Activated naive CD8-positive, alpha-beta T cell treated with anti-CD3 and anti-CD28 coated beads for 36 hours (primary cell): ENCODE measurements at places on chromosomes 7 and 10.

GRCh38 chr7:64045301-64046040 is at the start of gene ZNF727:
TSS of gene ZNF727 (plus strand) at chr7:64045434. CDS start at chr7:64045622, 188 bp downstream.
- peak; percentile 28 for DNase-seq

DNA sequence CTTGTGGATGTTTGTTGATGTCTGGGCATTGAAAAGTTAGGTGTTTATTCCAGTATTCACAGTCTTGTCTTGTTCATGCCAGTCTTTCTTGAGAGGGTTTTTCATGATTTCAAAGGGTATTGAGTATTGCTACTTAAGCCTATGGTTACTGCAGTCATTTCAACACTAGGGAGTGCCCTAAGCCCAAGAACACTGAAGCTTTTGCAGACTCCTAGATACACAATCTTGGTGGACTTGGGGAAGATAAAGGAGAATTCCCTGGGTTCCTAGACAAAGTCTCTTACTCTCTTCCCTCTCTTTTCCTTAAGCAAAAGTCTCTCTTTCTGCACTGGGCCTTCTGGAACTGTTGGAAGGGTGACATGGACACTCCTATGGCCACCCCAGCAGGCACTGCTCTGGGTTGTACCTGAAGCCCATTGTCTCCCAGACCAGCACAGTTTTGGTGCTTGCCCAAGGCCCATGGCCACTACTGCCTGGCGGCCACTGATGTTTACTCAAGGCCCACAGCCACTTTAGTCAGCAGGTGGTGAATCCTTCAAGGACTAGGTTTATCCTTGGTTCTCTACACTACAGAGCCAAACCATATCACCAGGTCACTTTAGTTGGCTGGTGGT is 24.9 kb downstream of the SAMD9 start:
- DNase-seq: no peak

DNA sequence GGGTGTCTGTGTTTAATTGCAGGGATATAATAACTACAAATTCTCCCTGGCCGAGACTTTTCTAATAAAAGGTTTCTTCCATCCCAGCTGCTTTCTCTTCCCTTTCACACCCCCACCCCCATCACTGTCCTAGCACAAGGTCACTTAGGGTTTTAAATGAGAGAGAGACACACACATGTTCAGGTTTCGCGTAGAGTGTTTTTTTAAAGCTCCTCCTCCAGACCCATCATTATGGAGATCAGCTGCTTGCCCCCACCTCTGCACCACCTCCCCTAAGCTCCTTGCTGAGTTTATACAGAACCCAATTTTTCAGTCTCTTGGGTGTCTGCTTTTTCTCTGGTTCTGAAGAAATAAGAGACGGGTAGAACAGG is 18.6 kb downstream of the LRMDA start:
- DNase-seq: no peak

GRCh38 chr7:420142-421093 is 99.2 kb downstream of the PDGFA start:
- no peak for DNase-seq

DNA sequence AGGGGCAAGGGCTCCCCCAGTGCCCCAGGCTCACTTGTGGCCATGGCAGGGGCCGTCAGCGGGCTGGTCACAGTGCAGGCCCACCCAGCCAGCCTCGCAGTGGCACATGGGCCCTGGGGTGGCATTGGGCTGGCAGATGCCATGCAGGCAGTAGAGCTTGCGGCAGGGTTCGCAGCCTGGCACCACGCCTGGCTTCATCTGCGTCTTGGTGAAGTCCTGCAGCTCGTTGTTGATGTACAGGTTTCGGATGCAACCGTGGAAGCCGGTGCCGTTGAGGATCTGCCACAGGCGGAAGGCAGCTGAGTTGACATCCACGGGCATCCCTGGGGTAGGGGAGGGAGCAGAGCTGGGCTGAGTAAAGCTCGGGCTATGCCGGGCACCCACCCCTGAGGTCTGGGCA is 170.6 kb downstream of the LCOR start:
- no peak for DNase-seq

DNA sequence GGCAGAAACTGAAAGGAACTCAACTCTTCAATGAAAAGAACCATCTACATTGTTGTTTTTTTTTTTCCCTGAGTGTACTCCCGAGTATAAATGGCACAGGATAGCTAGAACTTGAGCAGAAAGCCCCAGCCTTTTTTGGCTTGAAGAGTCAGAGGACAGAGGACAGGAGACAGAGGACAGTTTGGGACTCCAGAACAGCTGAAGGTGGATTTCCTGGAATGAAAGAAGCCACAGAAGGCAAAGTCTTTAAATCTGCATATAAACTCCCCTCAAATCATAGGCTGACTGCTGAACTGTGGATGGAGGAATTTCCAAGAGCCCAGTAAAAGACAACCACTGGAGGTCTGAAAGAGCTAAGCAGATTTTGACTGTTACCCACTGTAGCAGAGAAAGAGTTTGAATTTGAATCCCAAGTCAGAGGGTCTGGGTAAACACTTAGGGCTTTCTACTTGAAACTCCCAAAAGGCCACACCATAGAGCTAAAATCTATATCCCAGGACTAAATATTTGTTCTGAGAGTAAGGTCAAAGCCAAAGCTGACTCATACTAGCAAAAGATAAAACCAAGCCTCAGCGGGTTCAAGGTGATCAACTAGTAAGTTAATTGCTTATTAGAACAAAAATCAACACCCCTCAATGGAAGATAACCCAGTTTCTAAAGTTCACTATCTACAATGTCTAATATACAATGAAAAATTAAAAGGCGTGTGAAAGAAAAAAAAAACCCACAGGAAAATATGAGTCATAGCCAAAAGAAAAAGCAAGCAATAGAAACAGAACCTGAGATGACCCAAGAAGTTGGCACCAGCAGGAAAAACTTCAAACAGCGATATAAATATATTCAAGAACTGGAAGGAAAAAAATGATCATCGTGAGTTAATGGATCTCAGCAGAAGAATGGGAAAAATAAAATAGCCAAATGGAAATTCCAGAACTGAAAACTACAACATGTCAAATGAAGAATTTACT is 1.8 kb upstream of the OPN1SW start:
- DNase-seq: no peak

DNA sequence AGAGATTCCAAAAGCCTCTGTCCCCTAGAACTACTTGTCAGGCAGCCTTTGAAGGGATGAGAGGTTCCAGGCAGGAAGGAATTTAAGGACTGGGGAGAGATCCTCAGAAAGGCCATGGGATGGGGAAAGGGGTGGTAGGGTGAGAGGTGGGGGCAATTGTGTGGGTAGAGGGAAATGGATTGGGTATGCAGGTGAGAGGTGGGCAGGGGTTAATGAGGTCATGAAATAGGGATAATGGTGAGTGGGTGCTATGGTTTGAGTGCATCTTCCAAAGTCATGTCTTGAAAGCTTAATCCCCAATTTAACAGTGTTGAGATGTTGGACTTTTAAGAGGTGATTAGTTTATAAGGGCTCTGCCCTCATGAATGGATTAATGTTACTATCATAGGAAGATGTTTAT is 383.5 kb downstream of the PLXNA4 start:
- no peak for DNase-seq

GRCh38 chr10:121559326-121560026 is 38.8 kb downstream of the FGFR2 start:
- no peak for DNase-seq

DNA sequence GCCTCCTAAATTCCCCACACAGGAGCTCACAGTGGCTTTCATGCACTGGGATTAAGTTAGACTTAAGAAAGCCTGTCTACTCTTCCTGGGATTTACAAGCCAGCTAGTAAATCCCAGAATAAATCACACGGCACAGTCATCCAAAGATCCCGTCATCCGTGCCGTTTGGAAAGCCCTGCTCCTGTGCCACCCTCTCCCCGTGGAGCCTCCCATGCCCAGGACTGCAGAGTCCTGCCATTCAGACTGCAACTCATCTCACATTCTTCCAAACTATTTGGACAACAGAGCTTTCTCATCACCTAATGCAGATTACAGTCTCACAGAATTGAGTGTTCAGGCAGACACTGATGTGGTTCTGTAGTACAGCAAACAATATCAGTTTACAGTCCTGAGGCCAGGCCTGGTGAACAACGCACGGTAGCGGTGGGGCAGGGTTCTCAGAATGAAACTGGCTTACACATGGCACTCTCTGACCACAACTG is 166.5 kb downstream of the EGFR start:
- no peak for DNase-seq

GRCh38 chr10:45376371-45376801 is 2.4 kb downstream of the ALOX5 start:
- no peak for DNase-seq

DNA sequence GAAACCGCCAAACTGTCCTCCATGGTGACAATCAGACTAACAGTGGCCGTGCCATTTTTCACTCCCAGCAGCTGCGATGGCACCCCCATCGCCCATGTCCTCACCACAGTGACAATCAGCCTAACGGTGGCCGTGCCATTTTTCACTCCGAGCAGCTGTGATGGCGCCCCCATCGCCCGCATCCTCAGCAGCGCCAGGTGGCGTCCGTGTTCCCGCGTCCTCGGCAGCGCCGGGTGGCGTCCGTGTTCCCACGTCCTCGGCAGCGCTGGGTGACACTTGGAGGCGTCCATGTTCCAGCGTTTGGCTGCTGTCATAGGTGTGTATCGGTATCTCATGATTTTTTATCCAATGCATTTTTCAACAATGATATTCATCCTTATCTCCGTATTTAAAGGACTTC is 267.3 kb downstream of the PTPRN2 start:
- DNase-seq: no peak

GRCh38 chr7:91653286-91653685 is 227.2 kb downstream of the MTERF1 start:
- DNase-seq: no peak

DNA sequence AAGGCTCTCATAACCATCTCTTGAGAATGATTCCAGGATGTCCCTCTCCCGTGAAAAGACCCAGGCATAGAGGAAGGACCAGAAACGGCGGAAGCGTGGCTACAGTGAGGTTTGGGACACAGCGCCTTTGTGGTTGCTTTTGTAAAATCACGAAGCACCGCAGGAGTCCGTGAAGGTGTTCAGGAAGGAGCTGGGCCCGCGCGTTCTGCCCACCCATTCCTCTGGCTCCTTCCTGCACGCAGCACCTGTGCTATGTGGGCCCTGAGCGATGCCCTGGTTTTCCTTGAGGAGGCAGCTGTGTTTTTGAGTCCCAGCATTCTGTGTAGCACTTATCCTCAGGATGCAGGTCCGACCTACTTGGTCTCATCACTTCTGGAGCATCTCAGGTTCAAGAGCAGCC is 112.8 kb downstream of the TRRAP start:
- no peak for DNase-seq

DNA sequence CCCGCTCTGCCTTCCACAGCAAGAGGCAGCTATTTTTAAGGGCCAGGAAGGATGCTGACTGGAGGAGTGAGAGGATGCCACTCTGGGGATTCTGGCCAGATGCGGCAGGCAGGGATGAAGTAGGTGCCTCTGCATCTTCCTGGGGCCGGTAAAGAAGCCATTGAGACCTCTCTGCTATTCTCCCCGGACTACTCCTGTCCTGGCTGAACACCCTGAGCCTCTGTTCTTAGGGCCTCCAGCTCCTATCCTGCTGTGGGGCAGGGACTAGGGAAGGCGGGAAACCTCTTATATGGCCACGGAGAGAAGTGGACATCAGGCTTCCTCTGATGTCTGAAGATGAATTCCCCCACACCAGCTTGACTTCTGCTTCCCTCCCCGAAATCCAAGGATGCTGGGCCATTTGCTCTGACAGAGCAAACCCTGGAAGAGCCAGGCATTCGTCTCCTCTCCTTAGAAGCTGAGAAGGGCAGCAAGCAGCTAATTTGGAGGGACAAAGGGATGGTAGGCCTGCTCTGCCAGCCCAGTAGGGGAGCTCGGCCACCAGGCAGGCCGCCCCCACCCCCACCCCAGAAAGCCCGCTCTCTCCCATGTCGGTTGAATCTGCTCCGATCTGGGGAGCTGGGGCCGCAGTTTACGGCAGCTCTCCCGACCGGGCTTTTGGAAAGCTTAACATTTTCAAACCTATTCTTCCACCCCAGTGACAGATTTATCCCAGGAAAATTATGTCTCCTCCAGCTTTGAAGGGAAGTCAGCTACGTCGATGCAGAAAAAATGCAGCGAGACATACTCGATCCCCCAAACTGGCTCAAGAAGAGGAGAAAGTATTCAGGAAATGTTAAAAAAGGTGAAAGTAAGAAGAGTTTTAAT is 2.8 kb downstream of the FGF8 start:
- DNase-seq: no peak

GRCh38 chr7:37344886-37345579 is 103.6 kb downstream of the ELMO1 start:
- DNase-seq: no peak

DNA sequence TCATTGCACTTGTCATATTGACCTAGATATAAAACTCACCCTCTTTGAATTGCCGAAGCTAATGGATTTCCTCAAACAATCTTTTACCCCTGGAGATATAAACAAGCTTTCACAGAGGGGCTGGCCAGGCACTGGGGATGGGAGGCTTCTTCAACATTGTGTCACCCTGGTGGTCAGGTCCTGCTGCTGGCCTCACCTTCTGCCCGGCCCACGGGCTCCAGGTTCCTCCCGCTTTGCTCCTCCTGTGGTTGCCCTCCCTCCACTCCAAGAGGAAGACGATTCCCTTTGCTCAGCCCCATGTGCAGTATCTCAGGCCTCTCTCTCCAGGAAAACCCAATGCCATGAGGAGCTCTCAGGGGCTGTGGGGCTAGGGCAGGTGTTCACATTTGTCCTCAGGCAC is 118.1 kb upstream of the ADCY1 start:
- DNase-seq: no peak

GRCh38 chr7:99357701-99358490 is 16.6 kb upstream of the ARPC1B start:
- no peak for DNase-seq

GRCh38 chr7:158935062-158935461 is 78.7 kb downstream of the DYNC2I1 start:
- no peak for DNase-seq

GRCh38 chr10:101487399-101487798 is 100.7 kb downstream of the POLL start:
- no peak for DNase-seq

DNA sequence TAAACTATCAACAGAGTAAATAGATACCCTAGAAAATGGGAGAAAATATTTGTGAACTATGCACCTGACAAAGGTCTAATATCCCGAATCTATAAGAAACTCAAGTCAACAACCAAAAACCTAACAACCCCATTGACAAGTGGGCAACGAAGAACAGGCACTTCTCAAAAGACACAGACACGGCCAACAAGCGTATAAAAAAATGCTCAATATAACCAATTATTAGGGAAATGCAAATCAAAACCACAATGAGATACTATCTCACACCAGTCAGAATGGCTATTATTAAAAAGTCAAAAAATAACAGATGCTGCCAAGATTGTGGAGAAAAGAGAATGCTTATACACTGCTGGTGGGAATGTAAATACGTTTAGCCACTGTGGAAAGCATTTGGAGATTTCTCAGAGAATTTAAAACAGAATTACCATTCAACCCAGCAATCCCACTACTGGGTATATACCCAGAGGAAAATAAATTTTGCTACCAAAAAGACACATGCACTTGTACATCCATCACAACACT is 63.2 kb upstream of the CAV2 start:
- no peak for DNase-seq

DNA sequence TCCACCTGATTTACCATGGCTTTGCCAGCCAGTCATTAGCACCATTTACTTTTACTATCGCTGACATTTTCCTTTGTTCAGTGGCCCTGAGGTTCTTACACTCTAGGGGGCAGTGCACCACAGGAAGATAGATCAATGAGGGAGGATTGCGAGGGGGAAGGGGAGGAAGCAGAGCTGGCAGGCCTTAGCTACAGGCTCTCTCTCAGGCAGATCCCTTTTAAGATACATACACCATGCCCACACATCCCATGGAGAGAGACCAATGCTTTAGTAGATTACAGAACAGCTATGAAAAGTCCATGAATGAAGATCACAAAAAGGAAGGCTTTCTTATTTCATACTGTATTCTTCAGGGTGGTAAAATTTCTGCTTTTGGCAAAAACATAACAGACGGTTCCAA is 47.4 kb downstream of the DENND11 start:
- peak; percentile 50 for DNase-seq
